ENCODE measurements at places on chromosomes 11 and 22. TPM values are rescaled to one million over a fixed set of nuclear protein-coding genes. Genes with fewer than 3 reads are reported as not detected.

The ART1 gene
- not detected for total RNA-seq

The TRIM48 gene
- not detected for total RNA-seq

DNA sequence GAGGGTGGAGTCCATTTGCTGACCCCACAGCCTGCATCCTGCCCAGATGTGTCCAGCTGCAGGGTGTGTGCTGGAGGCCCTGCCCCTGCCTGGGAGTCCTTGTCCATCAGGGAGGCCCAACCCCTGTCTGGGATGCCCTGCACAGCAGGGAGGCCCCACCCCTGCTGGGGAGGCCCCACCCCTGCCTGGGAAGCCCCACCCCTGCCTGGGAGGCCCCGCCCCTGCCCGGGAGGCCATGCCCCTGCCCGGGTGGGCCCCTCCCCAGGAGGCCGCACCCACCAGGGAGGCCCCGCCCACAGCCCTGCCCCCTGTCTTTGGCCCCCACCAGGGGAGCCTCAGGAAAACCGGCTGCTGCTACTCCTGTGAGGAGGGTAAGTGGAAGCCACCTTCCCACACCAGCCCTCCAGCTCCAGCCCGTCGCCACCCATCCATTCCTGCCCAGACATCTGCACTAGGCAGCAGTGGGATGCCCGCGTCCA is 37.2 kb downstream of the MUC5B start:
- DNase-seq, result no peak

DNA sequence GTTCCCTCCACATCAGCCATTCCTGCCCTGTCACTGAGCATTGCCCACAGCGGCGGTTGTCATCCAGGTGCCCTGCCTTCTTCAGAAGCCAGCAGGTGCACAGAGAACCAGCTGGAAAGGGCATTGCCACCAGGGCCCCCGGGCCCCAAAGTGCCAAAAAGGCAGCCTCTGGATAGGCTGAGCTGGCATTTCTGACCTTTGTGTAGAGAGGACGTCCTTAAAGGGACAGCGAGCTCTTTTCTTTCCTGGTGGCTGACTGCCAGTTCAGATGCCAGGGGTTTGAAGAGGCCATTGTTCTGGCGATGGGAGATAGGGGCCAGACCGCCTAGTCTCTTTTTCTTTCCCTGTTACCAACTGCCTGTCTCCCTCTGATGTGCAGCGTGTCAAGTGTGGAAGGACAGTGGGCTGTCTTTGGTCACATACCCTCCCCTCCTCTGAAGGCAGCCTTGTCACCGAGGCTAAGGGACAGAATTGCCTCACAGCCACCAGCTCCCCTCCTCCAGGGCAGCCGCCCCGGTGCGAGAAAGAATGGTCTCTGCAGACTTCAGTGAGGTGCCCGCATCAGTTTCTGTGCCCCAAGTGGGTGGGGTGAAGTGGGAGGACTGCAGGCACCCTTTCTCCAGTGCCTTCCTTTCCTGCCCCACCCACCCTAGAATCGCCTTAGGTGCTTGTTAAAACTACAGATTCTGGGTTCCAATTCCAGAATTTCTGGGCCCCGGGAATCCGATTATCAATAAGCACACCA is 109.6 kb downstream of the SCN3B start:
- DNase-seq, result no peak

DNA sequence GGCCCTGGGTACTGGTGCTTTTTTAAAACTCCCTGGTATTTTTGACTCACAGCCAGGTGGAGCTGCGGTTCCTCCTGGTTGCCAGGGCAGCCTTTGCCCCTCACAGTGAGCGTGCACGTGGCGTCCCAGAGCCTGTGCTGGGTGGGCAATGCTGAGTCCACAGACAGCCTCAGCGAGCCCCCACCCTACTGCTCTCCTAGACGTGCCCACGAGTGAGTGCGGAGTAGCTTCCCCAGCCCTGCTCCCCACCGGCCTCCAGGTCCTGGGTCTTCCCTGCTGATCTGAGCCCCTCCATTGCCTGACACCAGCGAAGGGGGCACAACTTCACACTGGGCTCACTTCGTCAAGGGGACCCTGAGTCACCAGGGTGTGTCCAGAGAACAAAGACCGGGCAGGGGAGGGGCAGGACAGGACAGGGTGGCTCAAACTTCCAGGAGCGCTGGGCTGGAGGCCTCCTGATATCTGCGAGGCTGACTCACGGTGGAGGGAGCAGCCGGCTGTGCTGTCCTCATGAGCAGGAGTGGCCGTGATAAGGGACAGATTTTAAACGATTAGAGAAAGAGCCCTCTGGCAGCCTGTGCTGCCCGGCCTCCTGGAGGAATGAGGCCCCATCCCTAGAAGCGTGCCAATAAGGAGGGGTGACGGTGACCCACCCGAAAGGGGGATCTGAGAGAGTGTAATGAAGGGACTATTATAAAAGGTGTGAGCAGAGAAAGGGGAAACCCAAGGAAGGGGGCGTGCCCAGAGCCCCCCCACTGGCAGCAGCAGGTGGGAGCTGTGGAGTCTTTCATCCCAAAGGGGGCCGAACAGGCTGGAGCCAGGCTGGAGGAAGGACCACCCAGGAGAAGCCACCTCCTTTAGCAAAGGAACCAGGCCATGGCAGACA is 129.3 kb upstream of the FGF3 start:
- peak; percentile 73 for DNase-seq

DNA sequence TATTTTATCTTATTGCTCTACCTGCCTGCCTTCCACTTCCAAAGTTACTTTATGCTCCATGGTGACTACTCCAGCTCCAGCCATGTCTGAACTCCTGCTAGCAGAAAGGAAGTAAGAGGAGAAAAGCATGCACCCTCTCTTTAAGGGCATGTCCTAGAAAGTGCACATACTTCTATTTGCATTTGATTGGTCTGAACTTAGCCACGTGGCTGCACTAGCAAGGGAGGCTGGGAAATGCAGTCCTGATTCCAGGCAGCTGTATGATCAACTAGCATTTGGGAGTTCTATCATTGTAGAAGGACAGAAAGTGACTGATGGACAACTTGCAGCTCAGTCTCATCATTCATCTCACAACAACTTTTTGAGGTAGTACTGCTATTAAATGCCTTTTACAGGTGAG is 515.7 kb downstream of the BUD13 start:
- no peak for DNase-seq

- DNase-seq, result no peak
Measured at GRCh38 chr11:71372693-71373657, 75.2 kb downstream of the DHCR7 start.

GRCh38 chr11:437228-437870 is 4.5 kb downstream of the ANO9 start:
- DNase-seq, result no peak

GRCh38 chr22:37303821-37304274 is 21.5 kb downstream of the CYTH4 start:
- DNase-seq, result no peak

DNA sequence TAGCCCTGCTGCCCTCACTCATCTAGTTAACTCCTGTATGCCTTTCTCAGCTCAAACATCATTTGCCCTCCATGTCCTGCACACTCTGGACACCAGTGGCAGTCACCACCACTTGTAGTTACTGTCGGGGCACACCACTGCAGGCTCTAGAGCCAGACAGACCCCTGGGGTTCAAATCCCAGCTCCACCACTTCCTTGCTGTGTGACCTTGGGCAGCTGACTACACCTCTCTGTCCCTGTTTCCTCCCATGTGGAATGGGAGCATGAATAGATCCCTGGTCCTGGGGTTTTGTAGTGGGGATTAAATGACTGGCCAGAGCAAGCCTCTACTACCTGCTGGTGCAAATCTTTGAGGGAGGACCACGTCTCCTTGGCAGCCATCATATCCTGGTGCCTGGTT is 7.8 kb upstream of the IFT27 start:
- no peak for DNase-seq

- DNase-seq, result no peak
Measured at GRCh38 chr11:6693342-6694228, 10.4 kb upstream of the MRPL17 start.

The CD81 gene
- total RNA-seq, result 831 TPM

GRCh38 chr22:45026511-45026910 is 16.7 kb upstream of the PHF21B start:
- no peak for DNase-seq

GRCh38 chr11:35605706-35606105 is 12.6 kb upstream of the FJX1 start:
- no peak for DNase-seq

DNA sequence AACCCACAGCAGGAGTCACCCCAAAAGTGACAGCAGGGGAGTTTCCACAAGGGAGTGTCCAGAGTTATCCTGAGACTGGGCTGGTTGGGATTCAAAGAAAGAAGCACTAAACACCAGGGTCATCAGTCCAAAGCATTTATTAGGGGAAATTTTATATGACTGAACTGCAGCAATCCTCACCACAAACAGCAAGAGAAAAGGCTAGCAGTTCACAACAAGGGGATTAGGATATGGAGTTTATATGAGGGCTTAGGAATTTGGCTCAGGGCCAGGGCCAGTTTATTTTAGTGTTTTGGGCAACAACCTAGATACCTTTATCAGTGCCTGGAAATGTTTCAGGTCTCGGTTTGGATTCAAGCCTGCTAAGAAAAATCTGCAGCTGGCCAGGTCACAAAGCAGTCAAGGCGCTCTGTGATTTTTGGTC is 4.6 kb upstream of the TMEM126A start:
- peak; percentile 39 for DNase-seq

DNA sequence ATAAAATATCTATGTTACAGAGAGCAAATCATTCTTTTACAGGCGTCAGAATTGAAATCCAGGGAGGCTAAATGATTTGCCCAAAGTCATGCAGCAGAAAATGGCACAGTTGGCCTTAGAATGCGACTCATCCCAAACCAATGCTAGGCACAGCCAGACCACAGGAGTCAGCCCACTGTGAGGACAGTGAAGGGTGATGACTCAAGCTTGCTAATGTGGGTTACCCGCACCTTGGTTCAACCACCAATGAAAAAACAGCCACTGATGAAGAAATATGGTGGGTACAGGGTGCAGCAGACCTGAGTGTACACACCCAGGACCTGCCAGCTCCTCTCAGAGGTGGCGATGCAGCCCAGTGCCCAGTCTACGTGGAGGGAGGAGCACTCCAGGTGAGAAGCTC is 89.7 kb downstream of the ZC3H12C start:
- no peak for DNase-seq

- DNase-seq, result no peak
Measured at GRCh38 chr11:134015556-134015955, 53.3 kb upstream of the JAM3 start.

DNA sequence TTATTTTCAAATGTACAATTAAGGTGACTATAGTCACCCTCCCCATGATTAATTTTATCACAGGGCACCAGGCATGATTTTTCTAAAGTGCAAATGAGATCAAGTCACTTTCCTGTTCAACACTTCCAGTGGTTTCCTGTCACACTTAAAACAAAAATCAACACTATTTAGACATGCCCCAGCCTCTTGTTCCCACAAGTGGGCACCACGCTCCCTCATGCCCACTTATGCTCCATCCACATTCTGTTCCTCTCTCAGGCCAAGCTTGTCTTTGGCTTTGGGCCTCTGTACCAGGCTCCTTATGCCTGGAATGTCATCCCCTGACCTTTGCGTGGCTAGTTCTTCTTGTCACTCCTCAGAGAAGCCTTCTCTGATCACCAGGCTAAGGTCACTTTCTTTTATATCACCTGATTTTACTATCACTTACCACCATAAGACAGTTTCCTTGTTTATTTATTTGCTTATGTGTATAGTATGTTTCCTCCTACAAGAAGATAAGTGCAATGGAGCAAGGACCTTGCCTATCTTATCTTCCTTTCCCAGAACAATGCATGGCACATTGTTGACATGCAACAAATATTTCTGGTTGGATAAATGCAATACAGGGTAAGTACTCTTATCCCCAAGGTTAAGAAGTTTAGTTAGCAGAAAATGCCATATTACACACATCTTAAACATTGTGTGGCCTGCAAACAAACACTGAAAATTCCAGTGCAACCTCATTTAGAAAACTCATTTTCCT is 50.9 kb upstream of the PANX1 start:
- DNase-seq, result no peak

- DNase-seq, result peak; percentile 48
Measured at GRCh38 chr11:30478923-30479322, 107.2 kb downstream of the MPPED2 start.

The PHETA2 gene
- total RNA-seq, result 7.8 TPM

GRCh38 chr22:23833911-23834317 is 4.9 kb downstream of the DERL3 start:
- no peak for DNase-seq

DNA sequence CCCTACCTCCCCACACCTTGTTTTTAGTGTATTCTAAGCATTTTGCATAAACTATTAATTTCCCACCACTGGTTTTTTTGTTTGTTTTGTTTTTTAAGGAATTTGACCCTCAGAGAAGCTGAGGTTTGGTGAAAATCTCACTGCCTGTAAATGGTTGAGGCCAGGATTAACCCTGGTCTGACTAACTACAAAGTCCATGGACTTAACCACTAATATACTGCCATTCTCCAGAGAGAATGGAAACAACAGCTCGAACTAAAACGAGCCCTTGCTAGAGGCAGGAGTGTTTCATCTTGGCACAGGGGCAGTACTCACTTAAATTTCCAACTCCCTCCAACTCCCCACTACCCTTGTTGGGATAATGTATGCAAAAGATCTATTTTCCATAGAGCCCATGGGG is 3.0 kb downstream of the CTNND1 start:
- DNase-seq, result no peak

- DNase-seq, result peak; percentile 56
Measured at GRCh38 chr22:19121631-19122142, 525 bp downstream of the DGCR2 start.

DNA sequence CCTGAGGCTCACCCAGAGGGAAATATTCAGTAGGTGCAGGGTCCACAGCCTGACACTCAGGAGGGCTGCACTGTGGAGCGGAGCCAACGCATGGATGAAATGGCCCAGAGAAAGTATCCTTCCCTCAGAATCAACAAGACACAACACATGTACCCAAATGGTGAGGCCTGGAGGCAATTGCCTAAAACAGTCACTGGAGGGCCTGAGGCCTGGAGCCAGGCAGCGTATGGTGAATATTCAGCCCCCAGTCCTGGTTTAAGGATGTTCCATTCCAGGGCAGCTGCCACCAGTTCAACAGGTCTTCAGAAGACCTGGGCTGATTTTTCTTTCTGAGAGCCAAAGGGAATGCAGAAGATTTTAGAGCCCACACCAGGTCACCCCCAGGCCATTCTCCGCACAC is 264.8 kb downstream of the INSC start:
- DNase-seq, result no peak

DNA sequence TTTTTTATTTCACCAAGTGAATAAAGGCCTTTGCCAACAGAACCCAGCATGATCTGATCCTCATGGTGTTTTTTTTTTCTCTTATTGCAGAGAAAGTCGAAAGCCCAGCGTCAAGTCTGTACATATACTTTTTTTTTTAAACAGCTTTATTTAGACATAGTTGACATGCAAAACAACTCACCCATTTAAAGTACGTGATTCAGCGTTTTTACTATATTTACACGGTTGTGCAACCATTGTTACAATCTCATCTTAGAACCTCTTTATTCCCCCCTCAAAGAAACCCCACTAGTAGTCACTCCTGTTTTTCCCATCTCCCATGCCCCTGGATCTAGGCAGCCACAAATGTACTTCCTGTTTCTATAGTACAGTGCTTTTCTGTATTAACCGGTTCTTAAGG is 20.6 kb upstream of the AP1B1 start:
- DNase-seq, result peak; percentile 23

DNA sequence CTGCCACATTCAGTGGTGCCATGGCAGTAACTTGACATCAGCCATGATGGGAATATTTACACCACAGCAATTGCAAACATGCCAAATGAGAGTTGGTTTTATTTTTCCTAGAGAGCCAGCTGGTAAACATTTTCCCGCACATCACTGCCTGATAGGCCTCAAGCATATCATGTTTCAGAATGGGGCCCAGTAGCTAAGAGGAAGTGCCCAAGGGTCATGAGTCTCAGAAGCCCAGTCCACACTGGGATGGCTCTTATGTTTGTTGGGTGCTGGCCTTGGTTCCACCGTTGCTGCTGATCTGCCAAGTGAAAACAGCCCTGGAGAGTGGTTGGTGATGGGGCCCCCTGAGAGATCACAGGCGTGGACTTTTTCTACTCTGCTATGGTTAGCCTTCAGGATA is 64.3 kb upstream of the NAV2 start:
- DNase-seq, result no peak

Measured in ureter (tissue), 1 donor.